ENCODE measurements at places on chromosomes 4 and X.

DNA sequence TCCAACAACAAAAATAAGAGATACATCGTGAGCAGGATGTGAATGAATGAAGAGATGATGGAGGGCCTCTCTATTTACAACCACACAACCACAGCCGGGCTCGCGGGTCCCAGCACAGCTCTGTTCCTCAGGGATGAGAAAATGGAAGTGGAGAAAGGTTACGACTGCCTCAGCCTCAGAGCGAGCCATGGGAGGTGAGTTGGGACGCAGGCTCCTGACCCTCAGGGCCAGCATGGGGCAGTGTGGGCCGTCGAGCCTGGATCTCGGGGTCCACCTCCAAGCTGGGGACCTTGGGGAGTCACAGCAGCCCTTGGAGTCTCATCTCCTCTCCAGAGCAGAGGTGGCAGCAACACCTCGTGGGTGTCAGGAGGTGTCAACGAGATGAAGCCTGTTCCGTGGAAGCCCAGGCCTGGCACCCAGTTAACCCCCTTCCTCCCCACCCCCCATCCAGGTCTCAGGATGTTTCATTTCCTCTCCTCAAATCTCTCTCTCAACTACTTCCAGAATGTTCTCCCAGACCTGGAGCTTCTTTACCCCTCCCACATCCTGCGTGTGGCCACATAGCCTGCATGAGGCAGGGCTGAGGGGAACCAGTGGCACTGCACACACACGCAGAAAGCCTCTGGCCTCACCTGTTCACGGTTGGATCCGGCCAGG lies 25.9 kb downstream of the C4orf50 start:
- H3K4me3 ChIP-seq = no peak overlapping the region
- H3K27ac ChIP-seq = no peak overlapping the region
- DNase-seq = no peak
- peaks cover 4% of the 10 kb centered on the region for H3K27me3 ChIP-seq
- no peaks in the 10 kb centered on the region for H3K36me3 ChIP-seq
- peaks cover 13% of the 10 kb centered on the region for H3K4me1 ChIP-seq

DNA sequence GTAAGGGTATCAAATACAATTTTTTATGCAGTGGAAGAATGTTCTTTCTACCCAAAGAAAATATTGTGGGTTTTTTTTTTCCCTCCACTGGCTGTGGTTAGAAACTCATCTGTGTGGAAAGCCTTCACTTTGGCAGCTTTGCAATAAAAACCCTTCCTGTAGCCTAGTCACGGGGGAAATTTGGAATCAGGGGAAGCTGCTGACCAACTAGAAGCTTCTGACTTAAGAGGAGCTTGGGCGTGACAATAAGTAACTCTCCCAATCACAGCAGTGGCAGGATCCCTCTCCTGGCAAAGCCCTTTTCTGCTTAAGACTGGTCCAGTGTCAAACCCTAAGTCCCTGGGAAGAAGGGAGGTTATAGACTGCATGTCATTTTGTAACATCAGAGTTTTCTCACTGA lies 87.9 kb downstream of the LRRC66 start:
- DNase-seq = no peak
- no peak overlapping the region for H3K4me3 ChIP-seq
- H3K27me3 ChIP-seq = peaks cover 7% of the 10 kb centered on the region
- no peak overlapping the region for H3K27ac ChIP-seq
- no peaks in the 10 kb centered on the region for H3K4me1 ChIP-seq

- no peaks in the 10 kb centered on the region for H3K4me1 ChIP-seq
- no peak overlapping the region for H3K27ac ChIP-seq
- H3K4me3 ChIP-seq = no peak overlapping the region
- DNase-seq = no peak
- H3K36me3 ChIP-seq = no peaks in the 10 kb centered on the region
- no peaks in the 10 kb centered on the region for H3K27me3 ChIP-seq
Measured at GRCh38 chr4:104693601-104694201, 199.0 kb upstream of the CXXC4 start.

GRCh38 chr4:181659876-181660275 lies 583.3 kb upstream of the TENM3 start:
- no peak for DNase-seq
- no peaks in the 10 kb centered on the region for H3K4me1 ChIP-seq
- no peak overlapping the region for H3K27ac ChIP-seq
- H3K27me3 ChIP-seq = no peaks in the 10 kb centered on the region

DNA sequence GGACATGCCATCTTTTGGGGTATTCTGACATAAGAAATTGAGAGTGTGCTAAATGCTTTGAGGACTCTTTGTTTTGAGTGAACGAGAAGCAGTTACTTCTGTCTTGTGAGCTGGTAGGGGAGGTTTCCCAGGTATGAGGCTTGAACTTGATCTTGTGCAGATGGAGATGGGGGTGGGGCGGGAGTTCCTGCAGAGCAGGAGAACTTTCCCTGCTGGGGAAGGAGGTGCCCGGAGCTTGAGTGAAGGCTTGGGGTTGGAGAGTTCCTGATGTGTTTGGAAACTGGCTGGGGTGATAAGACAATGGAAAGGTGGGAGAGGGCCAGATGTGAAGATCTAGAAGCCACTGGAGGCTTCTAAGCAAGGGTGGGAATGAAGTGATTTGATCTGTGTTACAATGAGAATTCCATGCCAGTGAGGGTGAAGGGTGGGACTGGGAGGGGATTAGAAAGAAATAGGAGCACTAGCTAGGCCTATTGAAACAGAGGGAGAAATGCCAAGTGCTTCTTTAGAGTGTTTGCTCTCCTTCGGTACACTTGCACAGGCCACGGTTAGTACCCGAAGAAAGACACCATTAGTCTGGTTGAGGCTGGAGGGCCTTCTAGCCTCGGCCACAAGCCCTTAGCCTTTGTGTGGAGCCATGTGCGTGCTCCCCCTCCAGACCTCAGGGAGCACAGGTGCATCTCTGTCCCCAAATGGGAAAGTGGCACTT lies 103.5 kb upstream of the STOX2 start:
- no peak overlapping the region for H3K27ac ChIP-seq
- H3K36me3 ChIP-seq = peaks cover 1% of the 10 kb centered on the region
- DNase-seq = no peak
- H3K4me1 ChIP-seq = peaks cover 11% of the 10 kb centered on the region
- H3K4me3 ChIP-seq = no peak overlapping the region
- peaks cover 45% of the 10 kb centered on the region for H3K27me3 ChIP-seq

- H3K36me3 ChIP-seq = no peaks in the 10 kb centered on the region
- H3K4me1 ChIP-seq = peaks cover 6% of the 10 kb centered on the region
- H3K27ac ChIP-seq = no peak overlapping the region
- DNase-seq = no peak
- no peak overlapping the region for H3K4me3 ChIP-seq
Measured at GRCh38 chr4:26788341-26788733, 72.3 kb upstream of the STIM2 start.

- no peak overlapping the region for H3K4me3 ChIP-seq
- peaks cover 3% of the 10 kb centered on the region for H3K36me3 ChIP-seq
- DNase-seq = no peak
- no peak overlapping the region for H3K27ac ChIP-seq
- H3K4me1 ChIP-seq = peaks cover 16% of the 10 kb centered on the region
- peaks cover 40% of the 10 kb centered on the region for H3K27me3 ChIP-seq
Measured at GRCh38 chr4:791252-791897, 34.6 kb downstream of the CPLX1 start.

GRCh38 chrX:71859637-71860036 lies 51.0 kb upstream of the NHSL2 start:
- no peak overlapping the region for H3K4me3 ChIP-seq
- no peaks in the 10 kb centered on the region for H3K4me1 ChIP-seq
- no peak for DNase-seq
- no peaks in the 10 kb centered on the region for H3K36me3 ChIP-seq
- no peak overlapping the region for H3K27ac ChIP-seq

DNA sequence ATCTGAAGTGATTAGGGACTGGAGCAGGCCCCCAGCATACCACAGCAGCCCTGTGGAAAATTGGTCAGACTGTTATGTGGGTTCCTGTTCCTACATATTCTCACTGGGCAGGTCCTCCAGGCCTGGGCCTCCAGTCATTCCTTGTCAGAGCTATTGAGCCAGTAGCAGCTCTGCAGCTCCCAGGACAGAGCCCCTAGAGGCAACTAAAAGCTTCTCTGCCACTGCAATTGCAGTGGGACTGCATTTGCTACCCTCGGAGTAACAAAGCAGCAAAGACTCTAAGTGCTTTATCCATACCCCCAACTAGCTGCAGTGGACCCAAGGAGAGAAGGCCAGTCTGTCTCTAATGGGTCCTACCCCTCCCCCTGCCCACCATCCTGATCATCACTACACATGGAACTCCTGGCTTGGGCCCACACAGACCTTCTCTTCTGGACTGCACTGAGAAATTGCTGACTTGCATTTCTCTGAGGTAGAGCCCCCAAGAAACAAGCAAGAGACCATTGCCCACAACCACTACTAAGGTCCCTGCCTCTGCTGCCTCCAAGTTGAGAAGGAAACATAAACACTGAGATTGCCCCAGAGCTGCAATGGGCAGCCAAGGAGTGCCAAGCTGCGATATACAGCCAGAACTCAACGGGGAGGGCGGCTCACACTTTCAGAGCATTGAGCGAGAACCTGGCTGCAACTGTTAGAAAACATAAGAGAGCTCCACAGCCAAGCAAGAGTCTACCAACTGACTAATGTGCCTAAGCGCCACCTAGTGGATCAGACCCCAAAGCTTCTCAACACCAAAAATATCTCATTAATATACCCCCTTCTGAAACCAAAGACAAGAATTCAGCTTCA lies 738.7 kb upstream of the NDST4 start:
- no peaks in the 10 kb centered on the region for H3K36me3 ChIP-seq
- no peaks in the 10 kb centered on the region for H3K27me3 ChIP-seq
- no peak overlapping the region for H3K27ac ChIP-seq
- H3K4me3 ChIP-seq = no peak overlapping the region
- no peaks in the 10 kb centered on the region for H3K4me1 ChIP-seq
- no peak for DNase-seq

- H3K36me3 ChIP-seq = no peaks in the 10 kb centered on the region
- no peak overlapping the region for H3K4me3 ChIP-seq
- no peaks in the 10 kb centered on the region for H3K4me1 ChIP-seq
- DNase-seq = no peak
- no peak overlapping the region for H3K27ac ChIP-seq
Measured at GRCh38 chr4:167183036-167183435, 51.3 kb downstream of the SPOCK3 start.

GRCh38 chr4:173801876-173802661 lies 272.0 kb upstream of the HAND2 start:
- no peak overlapping the region for H3K4me3 ChIP-seq
- H3K27ac ChIP-seq = no peak overlapping the region
- DNase-seq = no peak
- no peaks in the 10 kb centered on the region for H3K27me3 ChIP-seq
- no peaks in the 10 kb centered on the region for H3K4me1 ChIP-seq

- peak overlapping the region; percentile 40 for H3K27ac ChIP-seq
- peaks cover 17% of the 10 kb centered on the region for H3K36me3 ChIP-seq
- peaks cover 68% of the 10 kb centered on the region for H3K4me1 ChIP-seq
Measured at GRCh38 chr4:37666625-37667071, 19.5 kb downstream of the RELL1 start.

DNA sequence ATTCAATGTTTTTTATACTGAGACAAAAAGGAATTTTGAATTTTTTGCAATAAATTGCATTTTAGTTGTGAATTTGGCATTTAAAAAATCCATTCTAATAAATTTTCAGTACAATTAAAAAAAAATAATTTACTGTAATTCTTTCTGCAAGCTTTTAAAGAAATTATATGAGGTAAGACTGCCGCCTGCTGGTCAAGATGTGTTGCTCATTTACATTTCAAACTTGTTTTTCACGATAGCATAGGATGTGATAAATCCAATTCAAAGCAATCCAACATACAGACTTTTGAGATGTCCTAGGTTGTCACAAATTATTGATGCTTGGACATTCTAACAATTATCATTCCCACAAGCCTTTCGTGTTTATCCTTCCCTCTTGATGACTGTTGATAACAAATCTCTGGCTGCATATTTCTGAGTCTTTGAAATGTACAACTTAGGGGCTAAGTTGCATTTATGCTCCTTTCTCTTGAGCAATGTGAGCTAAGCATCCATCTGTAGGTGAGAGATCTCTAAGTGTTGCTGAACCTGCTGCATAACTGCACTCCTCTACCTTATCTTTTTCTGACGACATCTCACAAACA lies 21.7 kb upstream of the MFAP3L start:
- no peak for DNase-seq
- H3K36me3 ChIP-seq = no peaks in the 10 kb centered on the region
- H3K4me1 ChIP-seq = no peaks in the 10 kb centered on the region
- no peak overlapping the region for H3K4me3 ChIP-seq

DNA sequence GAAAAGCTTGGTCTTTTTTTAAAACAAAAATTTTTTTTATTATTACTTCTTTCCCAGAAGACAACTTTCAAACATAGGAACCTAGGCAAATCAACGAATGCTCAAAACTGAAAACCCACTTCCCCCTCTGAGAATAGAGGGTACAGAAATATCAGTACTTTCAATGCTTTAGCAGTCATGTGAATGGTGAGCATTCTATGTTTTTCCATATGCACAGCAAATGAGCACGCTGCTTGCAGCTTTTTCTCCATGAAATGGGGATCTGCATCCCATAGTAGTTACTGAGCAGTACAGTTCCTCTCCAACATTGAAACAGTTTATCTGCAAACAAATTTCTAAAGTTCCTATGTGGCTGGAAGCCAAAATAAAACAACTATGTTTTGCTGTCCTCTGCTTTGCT lies 108.4 kb upstream of the BMP2K start:
- peaks cover 9% of the 10 kb centered on the region for H3K36me3 ChIP-seq
- H3K27me3 ChIP-seq = no peaks in the 10 kb centered on the region
- H3K27ac ChIP-seq = no peak overlapping the region
- DNase-seq = no peak
- H3K4me3 ChIP-seq = no peak overlapping the region

GRCh38 chrX:139141370-139141769 lies 389.2 kb upstream of the F9 start:
- no peaks in the 10 kb centered on the region for H3K4me1 ChIP-seq
- H3K4me3 ChIP-seq = no peak overlapping the region
- DNase-seq = no peak
- no peaks in the 10 kb centered on the region for H3K36me3 ChIP-seq
- no peak overlapping the region for H3K27ac ChIP-seq

- H3K4me3 ChIP-seq = no peak overlapping the region
- peaks cover 8% of the 10 kb centered on the region for H3K27me3 ChIP-seq
- DNase-seq = no peak
- H3K36me3 ChIP-seq = peaks cover 5% of the 10 kb centered on the region
- H3K27ac ChIP-seq = no peak overlapping the region
Measured at GRCh38 chr4:101782546-101782945, 8.0 kb upstream of the BANK1 start.

- H3K27ac ChIP-seq = peak overlapping the region; percentile 81
- no peak for DNase-seq
Measured at GRCh38 chrX:44903830-44904530, 31.0 kb downstream of the KDM6A start.

- peak; percentile 2 for DNase-seq
- H3K4me3 ChIP-seq = peak overlapping the region; percentile 66
- H3K36me3 ChIP-seq = peaks cover 7% of the 10 kb centered on the region
- no peaks in the 10 kb centered on the region for H3K27me3 ChIP-seq
Measured at GRCh38 chrX:56397636-56398035, 165.5 kb downstream of the KLF8 start.

Measured in activated T-helper 1 cell treated with anti-CD3 and anti-CD28 coated beads, Interleukin-12 subunit alpha, Interleukin-12 subunit beta, Interleukin-2, Interleukin-4 antibody, amounts not matched to agents 30 ng/mL and 10 ng/mL and 1 ng/mL, durations not matched to agents 14 hours and 24 hours and 36 hours (primary cell).